ENCODE measurements at places on chromosomes 7 and 10.

- DNase-seq = no peak
Measured at GRCh38 chr7:96211954-96212353, 109.9 kb downstream of the SLC25A13 start.

DNA sequence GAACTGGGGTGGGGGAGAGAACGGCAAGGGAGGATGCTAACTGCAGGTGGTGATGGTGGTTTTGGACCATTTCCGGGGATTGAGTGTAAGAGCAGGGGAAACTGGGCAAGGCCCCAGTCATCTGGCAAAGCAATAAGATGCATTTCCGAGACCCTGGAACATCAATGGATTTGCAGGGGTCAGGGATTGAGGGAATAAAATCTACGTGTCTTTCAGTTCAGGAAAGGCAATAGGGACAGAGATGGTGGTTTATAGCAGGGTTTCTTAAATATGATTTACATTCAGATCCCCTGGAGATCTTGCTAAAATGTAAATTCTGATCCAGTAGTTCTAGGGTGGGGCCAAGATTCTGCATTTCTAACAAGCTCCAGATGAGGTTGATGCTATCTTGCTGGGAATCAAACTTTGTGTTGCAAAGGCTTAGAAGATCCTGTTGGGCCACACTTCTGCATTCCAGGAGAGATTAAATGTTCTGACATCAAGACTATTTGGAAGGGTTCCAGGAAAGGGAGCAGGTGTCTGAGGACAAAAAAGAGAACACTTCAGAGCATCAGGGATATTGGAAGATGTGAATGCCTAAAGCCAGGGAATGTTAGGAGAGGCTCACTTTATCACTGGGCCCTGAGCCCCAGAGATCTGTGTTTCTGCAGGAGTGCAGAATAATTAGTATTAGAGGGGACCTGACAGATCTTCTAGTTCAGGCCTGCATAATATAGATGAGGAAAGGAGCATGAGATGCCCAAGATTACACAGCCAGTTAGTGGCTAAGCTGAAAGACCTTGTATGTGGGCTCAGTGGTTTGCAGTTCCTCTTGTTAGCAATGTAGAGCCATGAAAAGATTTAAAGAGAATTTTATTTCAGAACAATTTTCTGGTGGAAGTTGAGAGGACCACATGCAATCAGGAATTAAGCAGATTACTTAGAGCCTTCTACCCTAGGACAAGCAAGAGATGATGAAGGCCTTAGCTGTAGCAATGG, 32.4 kb downstream of the BLNK start:
- no peak for DNase-seq

- DNase-seq = no peak
Measured at GRCh38 chr7:50412973-50413372, 37.2 kb downstream of the FIGNL1 start.

- DNase-seq = no peak
Measured at GRCh38 chr7:127478024-127478355, 85.5 kb upstream of the ZNF800 start.

GRCh38 chr7:114956702-114957101, 34.8 kb downstream of the MDFIC start:
- DNase-seq = no peak

DNA sequence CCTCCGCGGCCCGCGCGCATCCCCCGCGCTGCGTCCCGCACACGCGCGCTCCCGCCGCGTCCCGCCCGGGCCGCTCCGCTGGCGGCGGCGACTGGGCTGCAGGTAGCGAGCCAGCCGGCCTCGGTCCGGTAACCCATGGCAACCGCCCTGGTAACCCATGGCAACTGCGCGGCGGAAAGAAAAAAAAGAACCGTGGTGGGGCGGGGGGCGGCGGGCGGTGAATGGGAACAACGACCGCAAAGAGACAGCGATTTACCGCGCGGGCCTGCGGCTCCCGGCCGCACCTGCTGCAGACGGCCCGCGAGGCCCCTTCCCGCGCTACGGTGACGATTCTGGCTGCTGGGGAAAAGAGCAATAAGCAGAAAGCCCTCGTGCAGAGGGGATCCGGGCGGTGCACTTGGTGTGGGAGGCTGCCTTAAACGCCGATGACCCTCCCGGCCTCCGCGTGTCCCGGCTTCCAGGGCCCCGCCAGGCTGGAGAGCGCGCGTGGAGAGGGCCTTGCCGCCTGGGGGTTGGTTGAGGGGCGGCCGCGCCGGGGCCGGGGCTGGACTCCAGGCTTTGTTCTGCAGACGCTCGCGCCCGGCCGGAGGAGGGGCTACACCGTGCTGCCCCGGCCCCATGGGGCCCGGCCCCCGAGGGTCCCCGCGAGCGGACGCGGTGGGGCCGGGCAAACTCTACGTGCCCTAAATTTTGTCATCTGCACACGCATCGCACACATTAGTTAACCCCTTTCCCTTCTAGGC, 84.7 kb downstream of the SNX10 start:
- no peak for DNase-seq

All from fibroblast of skin of right quadriceps (primary cell).